ENCODE measurements at places on chromosomes 7 and 10.

DNA sequence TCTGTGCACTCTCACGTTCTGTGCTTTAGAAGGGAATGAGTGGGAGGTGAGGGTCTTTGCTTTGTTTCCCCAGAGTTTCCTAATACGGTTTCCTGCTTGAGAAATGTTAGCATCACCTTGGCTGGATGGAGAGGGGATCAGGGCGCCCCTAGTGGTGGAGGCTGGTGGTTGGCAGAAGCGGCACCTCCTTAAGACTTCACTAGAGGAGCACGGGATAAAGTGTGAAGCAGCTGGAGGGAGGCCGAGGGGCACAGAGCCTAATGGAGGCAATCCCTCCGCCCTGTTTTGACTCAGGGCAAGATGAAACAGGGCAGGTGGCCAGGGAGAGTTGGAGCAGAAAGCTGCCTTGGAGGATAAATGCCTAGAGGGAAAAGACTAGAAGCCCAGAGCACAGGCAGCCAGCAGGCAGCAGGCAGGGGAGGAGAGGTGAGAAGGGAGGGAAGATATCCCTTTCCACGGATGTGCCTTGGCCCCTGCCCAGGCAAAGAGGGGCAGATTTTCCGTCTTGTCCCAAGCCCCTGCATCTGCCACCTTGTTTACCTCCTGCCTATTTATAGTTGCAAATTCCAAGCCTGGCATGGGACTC lies 56.0 kb upstream of the BTRC start:
- DNase-seq: peak; percentile 46
- H3K27ac ChIP-seq: no peak overlapping the region
- no peaks in the 10 kb centered on the region for H3K36me3 ChIP-seq
- peaks cover 48% of the 10 kb centered on the region for H3K27me3 ChIP-seq

GRCh38 chr10:7700577-7701125 lies 2.5 kb upstream of the ITIH2 start:
- DNase-seq: no peak
- H3K27ac ChIP-seq: no peak overlapping the region
- no peak overlapping the region for H3K4me3 ChIP-seq
- H3K36me3 ChIP-seq: no peaks in the 10 kb centered on the region
- H3K4me1 ChIP-seq: no peaks in the 10 kb centered on the region

DNA sequence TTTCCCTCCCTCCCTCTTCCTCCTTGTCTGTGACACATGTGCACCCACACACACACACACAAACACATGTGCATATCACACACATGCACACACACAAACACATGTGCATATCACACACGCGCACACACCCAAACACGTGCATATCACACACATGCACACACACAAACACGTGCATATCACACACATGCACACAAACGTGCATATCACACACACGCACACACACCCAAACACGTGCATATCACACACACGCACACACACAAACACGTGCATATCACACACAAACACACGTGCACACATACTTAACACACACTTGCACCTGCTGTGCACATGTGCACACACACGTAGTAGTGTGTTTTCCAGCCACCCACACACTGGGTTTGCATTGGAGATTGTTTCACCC lies 29.4 kb upstream of the KNDC1 start:
- H3K36me3 ChIP-seq: no peaks in the 10 kb centered on the region
- H3K27me3 ChIP-seq: no peaks in the 10 kb centered on the region
- no peak for DNase-seq
- H3K4me3 ChIP-seq: no peak overlapping the region

GRCh38 chr10:48774416-48775205 lies 89.9 kb downstream of the WDFY4 start:
- DNase-seq: no peak
- no peaks in the 10 kb centered on the region for H3K36me3 ChIP-seq
- no peaks in the 10 kb centered on the region for H3K4me1 ChIP-seq
- H3K4me3 ChIP-seq: no peak overlapping the region
- peaks cover 1% of the 10 kb centered on the region for H3K27me3 ChIP-seq
- H3K27ac ChIP-seq: no peak overlapping the region

DNA sequence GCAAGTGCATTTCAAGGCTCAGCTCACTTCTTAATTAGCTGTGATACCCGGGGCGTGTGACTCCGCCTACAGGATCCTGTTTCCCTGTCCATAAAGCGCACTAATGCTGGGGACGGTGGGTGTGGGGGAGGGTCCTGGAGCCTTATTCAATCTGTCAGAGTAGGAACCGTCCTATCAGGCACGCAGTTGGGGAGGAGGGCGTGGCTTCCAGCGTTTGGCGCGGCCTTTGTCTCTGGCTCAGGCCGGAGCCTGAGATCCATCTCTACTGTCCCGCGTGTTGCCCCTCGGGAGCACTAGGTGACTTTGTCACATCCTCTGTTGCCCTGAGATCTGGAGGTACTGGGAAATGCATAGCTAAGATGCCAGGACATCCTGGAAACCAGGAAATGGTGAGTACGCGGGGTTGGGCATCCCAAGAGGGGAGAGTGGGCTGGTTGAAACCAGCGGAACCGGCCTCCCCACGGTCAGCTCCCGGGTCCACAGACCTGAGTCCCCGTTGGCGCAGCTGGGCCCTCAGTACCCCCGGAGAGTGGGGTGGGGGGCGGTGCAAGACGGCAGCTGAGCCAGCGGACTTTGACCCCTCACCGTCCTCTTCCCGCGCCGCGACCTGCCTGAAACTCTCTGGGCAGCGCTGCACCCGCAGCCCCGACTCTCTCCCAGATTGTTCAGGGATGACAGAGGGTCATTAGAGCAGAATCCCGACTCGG lies 104.4 kb upstream of the ZNF92 start:
- peaks cover 5% of the 10 kb centered on the region for H3K4me1 ChIP-seq
- peak; percentile 28 for DNase-seq
- H3K27me3 ChIP-seq: peaks cover 31% of the 10 kb centered on the region
- peak overlapping the region; percentile 81 for H3K4me3 ChIP-seq
- no peak overlapping the region for H3K27ac ChIP-seq

GRCh38 chr7:70177166-70177565 lies 578.9 kb downstream of the AUTS2 start:
- no peak for DNase-seq
- H3K27me3 ChIP-seq: peaks cover 4% of the 10 kb centered on the region
- no peak overlapping the region for H3K4me3 ChIP-seq
- no peaks in the 10 kb centered on the region for H3K36me3 ChIP-seq
- no peak overlapping the region for H3K27ac ChIP-seq
- no peaks in the 10 kb centered on the region for H3K4me1 ChIP-seq

- H3K27me3 ChIP-seq: peaks cover 5% of the 10 kb centered on the region
- no peak for DNase-seq
- no peak overlapping the region for H3K27ac ChIP-seq
Measured at GRCh38 chr10:31554556-31554955, 235.5 kb downstream of the ZEB1 start.

- no peaks in the 10 kb centered on the region for H3K36me3 ChIP-seq
- H3K27ac ChIP-seq: no peak overlapping the region
- no peak for DNase-seq
- peaks cover 8% of the 10 kb centered on the region for H3K4me1 ChIP-seq
Measured at GRCh38 chr7:151424799-151425198, 15.0 kb upstream of the WDR86 start.

- no peaks in the 10 kb centered on the region for H3K27me3 ChIP-seq
- H3K36me3 ChIP-seq: peaks cover 8% of the 10 kb centered on the region
- H3K4me3 ChIP-seq: peak within 1 kb of the TSS; percentile 98
- peak within 1 kb of the TSS; percentile 96 for H3K27ac ChIP-seq
- peak; percentile 71 for DNase-seq
- peaks cover 14% of the 10 kb centered on the region for H3K4me1 ChIP-seq
Measured at GRCh38 chr7:105521717-105522463, at the start of gene PUS7. PUS7 (minus strand) TSS chr7:105522271; CDS start chr7:105508512, 13,759 bp downstream.

GRCh38 chr7:39624442-39624807 lies 1.1 kb downstream of the RALA start:
- DNase-seq: no peak
- peaks cover 21% of the 10 kb centered on the region for H3K36me3 ChIP-seq
- H3K4me1 ChIP-seq: peaks cover 55% of the 10 kb centered on the region

GRCh38 chr7:41438705-41439514 lies 264.0 kb downstream of the INHBA start:
- no peaks in the 10 kb centered on the region for H3K27me3 ChIP-seq
- no peaks in the 10 kb centered on the region for H3K4me1 ChIP-seq
- DNase-seq: no peak
- no peaks in the 10 kb centered on the region for H3K36me3 ChIP-seq

GRCh38 chr7:18157233-18157632 lies 129.6 kb upstream of the PRPS1L1 start:
- peaks cover 8% of the 10 kb centered on the region for H3K27me3 ChIP-seq
- H3K4me1 ChIP-seq: no peaks in the 10 kb centered on the region
- DNase-seq: no peak
- H3K4me3 ChIP-seq: no peak overlapping the region
- no peak overlapping the region for H3K27ac ChIP-seq

GRCh38 chr10:68526634-68527307 lies 552 bp downstream of the SLC25A16 start:
- peak overlapping the region; percentile 84 for H3K27ac ChIP-seq
- H3K4me3 ChIP-seq: peak overlapping the region; percentile 93
- H3K36me3 ChIP-seq: no peaks in the 10 kb centered on the region

DNA sequence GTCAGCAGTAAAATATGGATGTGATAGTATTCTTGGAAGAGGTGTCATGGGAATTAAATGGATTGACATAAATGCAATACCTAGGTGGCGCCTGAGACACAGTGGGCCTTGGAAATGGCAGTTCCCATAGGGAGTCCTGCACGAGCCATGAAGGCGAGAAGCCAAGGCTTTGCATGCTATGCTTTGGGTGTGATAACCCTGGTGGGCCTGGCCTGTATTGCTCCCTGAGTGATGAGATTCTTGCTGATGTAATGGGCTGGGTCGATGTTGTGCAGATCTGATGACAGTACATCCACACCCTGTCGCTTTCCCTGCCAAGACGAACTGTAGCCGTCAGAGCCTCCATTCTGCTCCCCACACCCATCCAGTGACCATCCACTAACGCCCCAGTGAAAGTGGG lies 46.4 kb downstream of the CREB5 start:
- no peaks in the 10 kb centered on the region for H3K4me1 ChIP-seq
- DNase-seq: no peak
- H3K27me3 ChIP-seq: peaks cover 10% of the 10 kb centered on the region
- no peaks in the 10 kb centered on the region for H3K36me3 ChIP-seq

DNA sequence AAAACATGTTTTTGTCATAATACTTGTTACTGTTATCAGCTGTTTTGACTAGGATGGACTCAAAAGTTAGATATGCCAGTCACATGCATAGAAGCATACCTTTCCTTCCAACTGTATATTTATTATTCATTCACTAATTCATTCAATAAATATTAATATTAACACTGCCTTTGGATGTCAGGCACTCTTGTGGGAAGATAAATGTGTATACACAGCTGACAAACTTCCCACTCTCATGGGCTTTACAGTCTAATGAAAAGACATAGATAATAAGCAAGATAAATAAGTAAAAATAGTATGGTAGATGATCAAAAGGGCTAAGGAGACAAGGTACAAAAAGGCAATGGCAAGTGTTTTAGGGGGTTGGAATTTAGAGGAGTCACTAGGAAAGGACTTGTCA lies 180.1 kb upstream of the SMIM30 start:
- H3K4me1 ChIP-seq: no peaks in the 10 kb centered on the region
- H3K4me3 ChIP-seq: no peak overlapping the region
- H3K27me3 ChIP-seq: peaks cover 5% of the 10 kb centered on the region
- DNase-seq: no peak
- no peak overlapping the region for H3K27ac ChIP-seq
- no peaks in the 10 kb centered on the region for H3K36me3 ChIP-seq

- H3K4me1 ChIP-seq: no peaks in the 10 kb centered on the region
- H3K4me3 ChIP-seq: no peak overlapping the region
- no peaks in the 10 kb centered on the region for H3K36me3 ChIP-seq
- no peak for DNase-seq
Measured at GRCh38 chr7:156166692-156167416, 354.6 kb upstream of the SHH start.

- DNase-seq: no peak
- peaks cover 6% of the 10 kb centered on the region for H3K27me3 ChIP-seq
- no peak overlapping the region for H3K4me3 ChIP-seq
- H3K27ac ChIP-seq: no peak overlapping the region
- no peaks in the 10 kb centered on the region for H3K4me1 ChIP-seq
Measured at GRCh38 chr10:61108915-61109314, 164.9 kb upstream of the RHOBTB1 start.

DNA sequence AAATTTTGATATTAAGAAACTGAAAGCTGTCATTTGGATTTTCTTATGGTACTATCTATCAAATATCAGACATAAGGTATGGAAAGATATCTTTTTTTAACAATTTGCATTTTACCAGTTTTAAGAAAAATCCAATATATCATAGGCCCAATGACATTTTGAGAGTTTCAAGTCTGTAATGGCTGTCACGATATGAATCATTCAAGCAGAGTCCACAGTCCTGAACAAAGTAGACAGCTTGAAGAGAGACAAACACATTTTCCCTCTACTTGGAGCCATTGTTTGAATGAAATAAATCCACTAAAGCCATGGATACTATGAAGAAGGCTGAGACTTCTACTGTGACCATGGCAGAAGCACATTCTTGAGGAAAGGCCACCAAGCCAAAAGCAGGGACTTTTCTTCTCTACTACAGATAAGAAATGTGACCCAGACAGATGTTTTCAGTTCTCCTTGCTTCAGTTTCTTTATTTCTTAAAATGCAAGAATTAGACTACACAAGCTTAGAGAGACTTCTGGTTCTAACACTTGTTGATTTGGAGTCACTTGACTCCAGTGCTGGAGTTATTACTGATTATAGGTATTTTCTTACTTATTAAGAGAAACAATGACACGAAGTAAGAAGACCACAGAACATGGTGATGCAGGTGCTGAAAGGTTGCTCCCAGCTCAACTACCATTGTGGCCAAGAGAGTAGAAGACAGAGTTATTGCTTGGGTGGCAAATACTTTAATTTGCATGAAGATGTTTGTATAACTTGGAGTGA lies 429.1 kb downstream of the KIF20B start:
- H3K27me3 ChIP-seq: no peaks in the 10 kb centered on the region
- H3K36me3 ChIP-seq: no peaks in the 10 kb centered on the region
- H3K4me3 ChIP-seq: no peak overlapping the region

DNA sequence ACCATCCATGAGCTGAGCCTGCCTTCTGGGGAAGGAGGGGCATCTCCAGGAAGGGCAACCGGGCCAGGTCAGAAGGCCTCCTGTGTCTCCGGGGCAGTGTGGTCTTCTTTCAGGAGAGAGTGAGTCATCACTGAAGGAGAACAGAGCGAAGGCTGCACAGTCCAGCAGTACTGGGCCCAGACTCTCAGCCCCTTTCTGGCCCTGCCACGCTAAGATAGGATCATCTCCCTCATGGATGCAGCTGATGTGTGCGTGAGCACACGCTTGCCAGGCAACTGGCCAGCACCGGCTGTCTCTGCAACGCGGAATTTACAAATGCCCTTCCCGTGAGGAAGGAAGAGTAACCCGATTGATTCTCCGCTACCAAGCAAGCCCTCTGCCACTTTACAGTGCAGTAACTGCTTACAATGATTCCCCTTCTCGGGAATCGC lies 328.2 kb downstream of the TNS3 start:
- no peaks in the 10 kb centered on the region for H3K36me3 ChIP-seq
- no peaks in the 10 kb centered on the region for H3K4me1 ChIP-seq
- H3K27ac ChIP-seq: no peak overlapping the region
- no peak overlapping the region for H3K4me3 ChIP-seq

DNA sequence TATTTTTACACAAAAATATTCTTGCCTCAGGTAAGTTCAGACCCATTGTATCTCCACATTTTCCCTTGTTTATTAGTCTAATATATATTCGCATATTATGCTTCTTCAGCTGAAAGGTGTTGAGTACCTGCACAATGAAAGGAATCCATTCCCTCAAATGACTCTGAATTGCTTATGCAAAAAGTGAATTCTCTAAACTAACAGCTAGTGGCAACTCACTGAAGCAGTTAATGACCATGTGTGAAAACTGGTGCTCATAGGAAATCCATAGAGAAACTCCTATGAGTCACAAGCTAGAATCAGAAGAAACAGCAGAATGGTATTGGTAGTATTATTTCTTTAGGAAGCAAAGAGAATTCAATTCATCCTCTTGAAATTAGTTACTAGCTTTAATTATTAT lies 33.5 kb upstream of the RNF148 start:
- DNase-seq: no peak
- no peaks in the 10 kb centered on the region for H3K27me3 ChIP-seq
- H3K4me3 ChIP-seq: no peak overlapping the region
- H3K27ac ChIP-seq: no peak overlapping the region
- no peaks in the 10 kb centered on the region for H3K4me1 ChIP-seq

All from activated T-helper 1 cell treated with anti-CD3 and anti-CD28 coated beads, Interleukin-12 subunit alpha, Interleukin-12 subunit beta, Interleukin-2, Interleukin-4 antibody, amounts not matched to agents 30 ng/mL and 10 ng/mL and 1 ng/mL, durations not matched to agents 14 hours and 24 hours and 36 hours (primary cell).